GM06990 (cell line): ENCODE measurements at places on chromosomes 12 and 14.

DNA sequence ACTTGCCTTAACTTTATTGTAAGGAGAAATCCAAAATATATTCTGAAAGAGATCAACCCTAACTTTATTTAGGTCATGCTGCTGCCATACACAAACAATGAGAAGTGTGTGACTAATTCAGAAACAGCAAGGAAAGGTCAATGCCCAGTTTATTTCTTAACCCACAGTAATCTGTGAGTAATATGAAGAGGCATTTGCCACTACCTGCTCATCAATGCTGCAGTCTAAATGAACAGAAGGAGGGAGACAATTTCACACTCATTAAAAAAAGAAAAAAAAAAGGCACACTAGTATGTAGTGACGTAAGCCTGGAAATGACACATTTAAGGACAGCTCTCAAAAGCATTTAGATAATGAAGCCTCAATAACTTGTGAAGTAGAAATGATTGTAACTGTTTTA lies 90.5 kb upstream of the FOXN3 start:
- DNase-seq = peak; percentile 47

- DNase-seq = no peak
These were observed 61.9 kb downstream of the KICS2 start for GRCh38 chr12:64160021-64160710.

GRCh38 chr14:96626916-96627315 lies 124.7 kb downstream of the PAPOLA start:
- DNase-seq = no peak

DNA sequence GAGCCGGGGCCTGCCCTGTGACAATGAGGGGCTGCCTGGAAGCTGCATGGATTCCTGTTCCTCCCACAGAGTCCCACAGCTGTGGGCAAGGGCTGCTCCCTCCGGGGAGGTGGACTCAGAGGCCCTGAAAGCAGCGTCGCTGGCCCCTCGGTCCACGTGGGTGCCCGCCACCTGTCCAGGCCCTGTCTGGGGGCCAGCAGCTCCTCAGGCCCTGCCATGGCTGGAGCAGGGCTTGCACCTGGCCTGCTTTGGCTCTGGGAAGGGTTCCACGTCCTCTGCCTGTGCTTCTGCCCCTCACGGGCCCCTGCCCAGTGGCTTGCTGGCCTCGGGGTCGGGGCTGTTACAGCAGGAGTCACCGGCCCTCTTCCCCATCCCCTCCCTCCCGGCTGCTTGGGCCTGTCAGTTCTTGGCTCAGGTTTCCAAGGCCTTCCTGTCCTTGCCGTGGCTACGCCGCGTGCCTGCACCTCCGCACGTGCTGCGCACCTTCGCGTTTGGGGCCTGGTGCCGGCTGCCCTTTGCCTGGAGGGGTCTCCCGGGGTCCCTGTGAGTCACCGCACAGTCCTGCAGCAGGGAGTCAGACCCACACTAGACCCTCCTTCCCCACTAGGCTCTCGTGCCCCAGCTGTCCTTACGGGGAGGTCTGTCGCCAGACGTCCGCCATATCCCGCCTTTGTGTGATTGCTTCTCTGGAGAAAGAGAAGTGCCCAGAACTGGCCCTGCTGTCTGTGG lies 5.8 kb downstream of the FBRSL1 start:
- DNase-seq = no peak

DNA sequence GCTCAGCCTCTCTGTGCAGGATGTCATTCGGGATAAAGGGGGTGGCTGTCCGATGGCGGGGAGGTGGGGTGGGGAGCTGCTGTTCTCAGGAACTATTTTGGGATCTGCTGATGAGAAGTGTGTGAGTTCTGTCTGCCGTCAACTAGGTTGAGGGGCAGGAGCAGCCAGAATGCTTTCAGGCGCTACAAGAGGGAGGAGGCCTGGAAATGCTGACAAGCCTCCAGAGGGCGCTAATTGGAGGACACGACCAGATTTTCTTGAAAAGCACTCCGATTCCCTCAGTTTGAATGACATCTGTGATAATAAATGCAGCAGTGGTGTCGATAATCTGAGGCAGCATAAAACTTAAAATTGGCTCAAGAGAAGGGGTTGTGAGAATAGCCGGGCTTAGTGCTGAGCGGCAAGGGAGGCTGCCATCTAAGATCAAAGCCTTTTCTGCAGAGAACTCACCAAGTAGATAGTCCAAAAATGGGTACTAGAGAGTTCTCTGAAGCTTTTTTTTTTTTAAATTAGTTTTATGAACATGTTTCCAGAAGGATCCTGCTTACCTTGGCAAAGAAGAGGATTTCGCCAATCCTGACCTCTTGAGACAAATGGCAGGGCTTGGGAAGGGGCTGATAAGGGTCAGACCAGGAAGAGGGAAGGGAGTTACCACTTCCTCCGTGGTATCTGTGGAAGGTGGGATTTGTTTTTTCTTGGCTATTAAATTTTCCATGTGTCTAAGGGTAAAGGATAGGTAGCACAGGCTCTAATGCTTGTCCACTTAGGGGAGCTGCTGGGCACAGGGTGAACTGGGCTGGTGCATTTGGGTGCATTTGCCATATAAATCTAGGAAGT lies 94.4 kb downstream of the CRACR2A start:
- DNase-seq = no peak

DNA sequence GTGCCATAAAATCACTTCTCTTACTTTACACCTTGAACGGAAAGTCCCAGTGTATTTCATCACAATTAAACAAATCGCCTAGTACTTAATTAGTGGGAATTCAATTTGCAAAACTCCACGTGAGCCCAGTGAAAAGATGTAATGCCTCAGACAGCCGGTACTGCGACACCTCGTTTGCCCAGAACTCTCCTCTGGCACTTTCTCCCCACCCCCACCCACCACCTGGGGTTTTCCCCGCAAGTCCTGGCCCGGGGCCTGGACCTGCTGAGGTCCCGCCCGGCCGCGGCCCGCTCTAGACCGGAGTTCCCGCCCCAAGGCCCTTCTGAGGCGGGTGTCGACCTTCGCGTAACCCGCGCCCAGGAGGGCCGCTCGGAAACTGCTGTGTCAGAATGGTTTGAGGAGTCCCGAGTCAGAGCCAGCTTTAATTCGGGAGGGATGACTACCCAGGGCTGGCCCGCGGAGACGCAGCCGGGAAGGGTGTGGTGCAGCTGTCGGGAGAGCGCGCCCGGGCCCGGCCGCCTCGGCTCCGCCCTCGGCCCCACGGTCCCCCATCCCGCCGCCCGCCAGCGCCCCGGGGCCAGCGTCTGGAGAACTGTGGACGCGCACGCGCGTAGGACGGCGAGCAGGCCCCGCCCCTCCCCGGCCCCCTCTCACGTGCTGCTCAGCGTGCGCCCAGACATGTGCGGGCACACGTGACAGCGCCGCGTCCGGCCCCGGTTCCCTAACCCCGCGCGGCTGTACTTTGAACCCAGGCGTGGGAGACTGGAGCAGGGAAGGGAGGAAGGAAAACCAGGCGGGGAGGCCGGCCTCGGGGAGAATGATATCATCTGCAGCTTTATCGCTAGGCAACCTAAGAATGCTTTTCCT lies 10.8 kb downstream of the BHLHE41 start:
- peak; percentile 86 for DNase-seq

DNA sequence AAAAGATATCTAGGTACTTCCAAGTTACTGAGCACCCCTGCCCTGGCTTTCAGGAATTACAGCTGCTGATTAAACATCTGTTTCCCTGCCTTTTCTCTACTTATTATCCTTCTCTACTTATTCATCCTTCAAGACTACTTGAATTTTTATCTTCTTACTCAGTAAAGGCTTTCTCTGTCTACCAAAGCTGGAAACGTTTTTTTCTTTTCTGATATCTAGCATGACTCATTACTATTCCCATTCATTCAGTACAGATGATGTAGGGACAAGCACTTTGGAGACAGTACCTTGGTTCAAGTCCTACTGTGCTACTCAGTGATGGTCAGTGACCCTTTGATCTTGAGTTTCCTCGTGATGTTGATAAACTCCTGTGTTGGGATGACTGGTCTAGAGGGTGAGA lies 848.7 kb downstream of the NRXN3 start:
- DNase-seq = no peak

- no peak for DNase-seq
These were observed 508.1 kb downstream of the PCNX1 start for GRCh38 chr14:71415404-71415690.

DNA sequence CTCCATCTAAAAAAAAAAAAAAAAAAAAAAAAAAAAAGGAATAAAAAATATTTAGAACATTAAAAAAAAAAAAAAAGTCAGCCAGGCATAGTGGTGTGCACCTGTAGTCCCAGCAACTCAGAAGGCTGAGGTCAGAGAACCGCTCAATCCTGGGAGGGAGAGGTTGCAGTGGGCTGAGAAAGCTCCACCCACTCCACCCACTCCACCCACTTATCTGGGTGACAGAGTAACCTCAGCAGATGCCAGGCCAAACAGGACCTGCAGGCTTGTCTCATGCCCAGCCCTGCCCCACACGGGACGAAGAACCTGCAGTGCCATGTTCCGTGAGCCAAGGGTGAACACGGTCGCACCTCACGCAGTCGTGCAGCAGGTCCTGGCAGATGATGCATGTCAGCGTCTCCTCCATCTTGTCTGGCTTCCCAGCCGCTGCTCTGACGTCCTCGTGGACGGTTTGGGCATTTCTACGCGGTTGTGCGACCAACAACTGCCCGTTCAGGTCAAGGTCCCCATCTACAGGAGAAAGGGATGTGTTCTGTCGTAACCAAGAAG lies 28.6 kb downstream of the CHFR start:
- DNase-seq = no peak

- DNase-seq = no peak
These were observed 68.0 kb downstream of the AVPR1A start for GRCh38 chr12:63083046-63083445.

DNA sequence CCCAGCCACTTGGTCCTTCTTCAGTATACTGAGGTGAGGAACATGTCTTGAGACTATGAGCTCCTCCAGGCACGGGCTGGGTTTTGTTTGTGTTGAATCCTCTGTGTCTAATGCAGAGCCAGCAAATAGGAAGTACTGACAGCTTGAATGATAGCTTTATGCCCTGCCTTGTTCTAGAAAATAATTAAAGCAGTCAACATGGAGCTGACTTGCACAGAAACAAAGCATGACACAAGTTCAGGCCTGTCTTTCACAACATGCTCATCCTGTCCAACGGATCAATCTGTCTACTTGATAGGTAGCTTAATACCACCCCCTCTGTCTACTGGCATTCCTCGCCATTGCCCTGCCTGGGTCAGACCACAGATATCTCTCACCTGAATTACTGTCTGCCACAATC lies 140.9 kb downstream of the ESRRB start:
- DNase-seq = no peak

DNA sequence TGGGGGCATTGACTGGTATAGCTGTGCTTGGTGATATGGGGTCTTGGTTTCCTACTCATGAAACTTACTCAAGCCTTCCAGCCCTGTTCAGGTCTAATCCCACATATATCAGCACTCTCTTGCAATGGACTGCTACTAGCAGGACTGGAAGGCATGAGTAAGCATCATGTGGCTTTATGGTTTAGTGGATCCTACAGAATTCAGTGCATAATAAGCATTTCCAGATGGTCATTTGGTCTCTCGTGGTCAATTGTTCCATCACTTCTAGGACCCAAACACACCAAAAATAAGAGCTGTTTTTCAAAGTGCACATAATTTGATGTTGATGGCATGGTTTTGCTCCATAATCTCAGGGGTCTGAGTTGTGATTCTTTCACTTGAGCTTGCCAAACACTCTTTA lies 114.4 kb downstream of the LMNTD1 start:
- DNase-seq = no peak

- no peak for DNase-seq
These were observed 461.9 kb downstream of the RAD51B start for GRCh38 chr14:68281497-68281896.

- DNase-seq = no peak
These were observed 9.0 kb upstream of the GPR135 start for GRCh38 chr14:59474172-59474571.

DNA sequence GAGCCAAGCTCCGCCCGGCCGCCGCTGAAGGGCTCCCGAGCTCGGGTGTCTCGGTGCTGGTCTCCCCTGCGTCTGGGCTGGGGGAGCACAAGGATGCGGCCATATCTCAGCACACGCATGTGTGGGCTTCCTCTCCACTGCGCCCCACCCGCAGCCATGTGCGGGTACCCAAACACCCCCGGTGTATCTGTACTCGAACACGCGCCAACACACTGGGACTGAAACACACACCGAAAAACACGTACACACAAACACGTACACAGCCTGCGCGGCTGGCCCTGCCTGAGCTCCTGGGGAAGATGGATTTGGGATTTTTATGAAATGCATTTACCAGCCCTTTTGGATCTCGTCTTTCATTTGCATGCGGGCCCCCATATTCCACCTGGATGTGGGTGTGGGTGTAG lies 897 bp upstream of the TBX3 start:
- no peak for DNase-seq

DNA sequence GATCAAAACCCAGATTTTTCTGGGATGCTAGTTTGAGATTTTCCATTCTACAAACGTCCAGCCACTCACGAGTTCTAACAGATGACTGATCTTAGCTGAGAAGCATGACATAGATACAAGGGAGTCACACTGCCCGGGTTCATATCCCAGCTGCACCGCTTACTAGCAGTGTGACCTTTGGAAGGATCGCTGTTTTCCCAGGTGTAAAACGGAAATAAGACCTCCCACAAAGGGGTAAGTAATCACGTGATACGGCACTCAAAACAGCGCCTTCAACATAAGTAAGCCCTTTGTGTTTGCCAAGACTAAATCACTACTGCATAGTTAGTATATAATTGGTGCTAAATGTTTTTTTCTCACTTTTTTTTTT lies 624 bp upstream of the PWP1 start:
- no peak for DNase-seq

DNA sequence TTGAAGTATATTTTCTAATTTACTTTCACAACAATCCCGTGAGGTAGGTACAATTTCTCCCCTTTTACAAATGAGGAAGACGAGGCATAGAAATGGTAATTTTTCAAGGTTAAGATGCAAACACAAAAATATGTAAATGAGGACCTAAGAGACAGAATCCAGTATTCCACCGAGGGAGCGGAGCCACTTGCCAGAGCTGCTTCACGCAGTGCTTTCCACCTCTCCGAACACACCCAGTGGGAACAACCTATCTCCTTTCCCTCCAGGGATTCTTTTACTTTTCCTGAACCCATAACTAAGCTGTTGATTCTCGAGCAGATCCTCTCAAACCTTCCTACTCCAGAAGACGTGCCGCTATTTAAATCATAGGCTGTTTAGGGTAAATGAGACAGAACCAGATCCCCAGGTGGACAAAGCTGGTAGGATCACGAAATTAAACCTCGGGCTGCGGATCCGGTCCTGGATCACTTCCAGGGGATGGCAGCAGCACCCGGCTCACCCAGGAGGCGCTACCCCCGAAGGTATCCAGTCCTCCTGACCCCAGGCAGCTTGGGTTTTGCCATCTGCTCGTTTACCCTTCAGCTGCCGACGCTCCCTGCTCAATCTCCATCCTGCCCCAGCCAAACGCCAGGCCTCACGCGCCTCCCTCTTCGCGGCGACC lies 1.5 kb downstream of the DDHD1 start:
- DNase-seq = no peak

DNA sequence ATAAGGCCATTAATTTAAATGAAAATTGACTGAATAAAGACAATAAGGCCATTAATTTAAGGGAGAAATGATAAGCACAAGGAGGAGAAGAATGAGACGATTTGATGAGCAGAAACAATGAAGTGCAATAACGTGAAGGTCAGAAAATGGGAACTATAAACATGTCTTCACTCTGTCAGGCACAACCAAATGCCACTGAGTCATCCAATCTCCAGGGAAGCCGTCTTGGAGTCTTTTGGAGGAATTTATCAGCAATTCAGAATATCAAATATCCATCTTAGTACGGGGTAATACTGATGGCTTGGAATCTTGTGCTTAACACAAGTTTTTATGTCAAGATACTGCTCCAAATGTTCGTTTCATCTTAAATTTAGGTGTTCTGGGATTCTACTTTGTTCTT lies 159.9 kb downstream of the CAPZA3 start:
- DNase-seq = no peak
